ENCODE measurements at places on chromosomes 16 and 17.

GRCh38 chr17:6305613-6306360 is 129.1 kb downstream of the AIPL1 start:
- no peak for DNase-seq

GRCh38 chr17:1484676-1485422 is 7.6 kb downstream of the MYO1C start:
- peak; percentile 56 for DNase-seq

DNA sequence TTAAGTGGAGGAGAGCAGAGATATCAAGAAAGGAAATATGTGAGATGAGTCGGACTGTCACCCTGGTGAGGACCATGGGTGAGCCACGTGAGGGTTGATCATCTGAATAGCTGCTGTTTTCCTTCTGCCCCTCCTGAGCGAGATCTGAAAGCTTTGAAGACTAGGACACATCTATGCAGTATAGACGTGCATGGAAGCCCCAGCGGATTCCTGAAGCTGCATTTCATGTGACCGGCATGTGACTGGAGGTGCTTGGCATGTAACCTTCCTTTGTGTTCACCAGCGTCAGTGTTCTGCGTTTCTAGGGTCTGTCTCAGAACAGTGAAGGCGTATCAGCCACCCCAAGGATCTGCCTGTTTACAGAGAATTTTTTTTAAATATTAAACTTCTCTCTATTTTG is 75.1 kb downstream of the MSI2 start:
- no peak for DNase-seq

- no peak for DNase-seq
Observed at GRCh38 chr17:15346066-15346595, 4.7 kb upstream of the TEKT3 start.

DNA sequence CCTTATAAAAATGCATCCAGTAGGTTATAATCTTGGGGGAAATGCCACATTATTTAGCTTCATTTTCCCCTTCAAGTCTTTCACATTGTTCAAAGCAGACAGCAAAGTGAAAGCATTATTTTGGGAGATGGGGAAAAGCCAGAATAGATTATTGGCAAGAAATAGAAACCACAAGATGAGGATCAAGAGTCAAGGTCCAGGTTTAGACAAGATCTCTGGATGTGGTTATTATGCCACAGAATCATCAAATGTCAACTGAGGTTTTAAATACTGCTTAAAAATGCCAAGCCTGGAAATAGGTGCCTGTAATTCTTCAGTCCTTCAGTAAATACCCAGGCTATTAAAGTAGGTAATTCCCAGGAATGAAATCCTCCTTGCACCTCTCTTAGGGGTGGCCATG is 65.1 kb upstream of the ALOX12 start:
- DNase-seq, result no peak

GRCh38 chr17:75034236-75034908 is 12.4 kb downstream of the ATP5PD start:
- peak; percentile 96 for DNase-seq

- DNase-seq, result no peak
Observed at GRCh38 chr16:86459266-86459665, 51.1 kb upstream of the FOXF1 start.

- DNase-seq, result no peak
Observed at GRCh38 chr16:65572156-65572555, 450.3 kb upstream of the CDH11 start.

DNA sequence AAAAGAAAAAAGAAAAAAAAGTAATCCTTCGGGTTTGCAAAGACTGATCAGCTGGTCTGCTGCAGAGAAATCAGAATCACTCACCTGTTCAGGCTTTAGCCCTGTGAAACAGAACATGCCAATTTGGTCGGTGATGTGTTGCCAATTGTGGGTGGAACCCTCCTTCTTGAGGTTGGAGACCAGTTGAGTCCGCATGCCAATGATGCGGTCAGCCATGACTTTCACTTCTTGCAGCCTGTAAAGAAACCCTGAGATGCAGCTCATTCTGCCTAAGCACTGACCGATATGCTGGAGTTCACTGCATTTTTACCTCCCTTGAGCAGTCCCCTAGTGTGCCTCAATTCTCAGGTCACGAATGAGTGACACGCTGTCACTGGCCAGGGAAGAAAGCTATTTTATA is 24.8 kb upstream of the SLC38A7 start:
- no peak for DNase-seq

GRCh38 chr16:17465460-17465859 is 5.3 kb downstream of the XYLT1 start:
- DNase-seq, result no peak

GRCh38 chr16:27826081-27826892 is 237.2 kb downstream of the GSG1L start:
- DNase-seq, result no peak

GRCh38 chr17:30376621-30377452 is 1.9 kb upstream of the CPD start:
- peak; percentile 82 for DNase-seq

- no peak for DNase-seq
Observed at GRCh38 chr17:10156948-10157607, 41.3 kb downstream of the GAS7 start.

DNA sequence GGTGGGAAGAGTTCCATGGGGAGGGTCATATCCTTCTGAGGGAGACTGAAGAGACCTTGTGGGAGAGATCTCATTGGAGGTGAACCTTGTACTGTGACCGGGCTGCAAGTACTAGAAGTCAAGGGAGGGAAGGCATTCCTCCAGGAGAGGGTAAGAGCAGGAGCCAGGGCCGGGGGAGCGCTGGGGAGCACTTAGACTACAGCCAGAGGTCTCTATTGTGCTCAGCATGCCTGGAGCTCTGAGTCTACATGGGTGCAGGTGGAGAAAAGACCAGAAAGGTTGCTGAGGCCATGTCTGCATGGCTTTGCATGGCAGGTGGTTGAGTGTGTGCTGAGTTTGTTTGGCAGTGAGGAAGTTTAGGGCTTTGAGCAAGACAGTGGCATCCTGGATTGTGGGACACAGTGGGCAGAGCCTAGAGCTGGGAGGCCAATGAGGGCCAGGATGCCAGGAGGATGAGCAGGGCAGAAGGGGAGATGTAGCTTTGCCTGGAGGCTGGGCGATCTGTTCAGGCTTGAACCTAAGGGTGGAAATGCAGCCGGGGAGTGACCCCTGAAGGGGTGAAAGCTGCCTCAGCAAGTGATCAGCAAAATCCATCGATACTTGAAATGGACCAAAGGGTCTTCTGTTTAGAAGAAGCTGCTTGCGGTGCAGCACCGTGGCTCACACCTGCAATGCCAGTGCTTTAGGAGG is 317.4 kb upstream of the TNRC6C start:
- DNase-seq, result no peak

DNA sequence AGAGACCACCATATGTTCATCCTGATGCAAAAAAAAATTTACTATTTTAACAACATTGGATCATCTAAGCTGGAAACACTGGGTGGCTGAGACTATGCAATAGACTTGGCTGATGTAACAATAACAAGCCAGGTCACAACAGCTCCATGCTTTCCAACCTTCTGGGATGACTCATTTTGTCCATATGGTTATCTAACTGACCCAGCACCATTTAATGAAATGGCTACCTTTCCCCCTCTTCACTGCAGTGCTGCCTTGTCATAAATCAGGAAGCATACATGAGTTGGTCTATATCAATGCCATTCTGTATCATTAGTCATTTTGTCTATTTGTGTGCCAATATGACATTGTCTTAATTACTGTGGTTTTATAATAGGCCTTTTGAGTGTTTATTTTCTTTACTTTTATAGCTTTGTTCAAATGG is 217.6 kb upstream of the KCNJ16 start:
- no peak for DNase-seq

- DNase-seq, result no peak
Observed at GRCh38 chr16:2778630-2778958, 1.5 kb upstream of the ELOB start.

DNA sequence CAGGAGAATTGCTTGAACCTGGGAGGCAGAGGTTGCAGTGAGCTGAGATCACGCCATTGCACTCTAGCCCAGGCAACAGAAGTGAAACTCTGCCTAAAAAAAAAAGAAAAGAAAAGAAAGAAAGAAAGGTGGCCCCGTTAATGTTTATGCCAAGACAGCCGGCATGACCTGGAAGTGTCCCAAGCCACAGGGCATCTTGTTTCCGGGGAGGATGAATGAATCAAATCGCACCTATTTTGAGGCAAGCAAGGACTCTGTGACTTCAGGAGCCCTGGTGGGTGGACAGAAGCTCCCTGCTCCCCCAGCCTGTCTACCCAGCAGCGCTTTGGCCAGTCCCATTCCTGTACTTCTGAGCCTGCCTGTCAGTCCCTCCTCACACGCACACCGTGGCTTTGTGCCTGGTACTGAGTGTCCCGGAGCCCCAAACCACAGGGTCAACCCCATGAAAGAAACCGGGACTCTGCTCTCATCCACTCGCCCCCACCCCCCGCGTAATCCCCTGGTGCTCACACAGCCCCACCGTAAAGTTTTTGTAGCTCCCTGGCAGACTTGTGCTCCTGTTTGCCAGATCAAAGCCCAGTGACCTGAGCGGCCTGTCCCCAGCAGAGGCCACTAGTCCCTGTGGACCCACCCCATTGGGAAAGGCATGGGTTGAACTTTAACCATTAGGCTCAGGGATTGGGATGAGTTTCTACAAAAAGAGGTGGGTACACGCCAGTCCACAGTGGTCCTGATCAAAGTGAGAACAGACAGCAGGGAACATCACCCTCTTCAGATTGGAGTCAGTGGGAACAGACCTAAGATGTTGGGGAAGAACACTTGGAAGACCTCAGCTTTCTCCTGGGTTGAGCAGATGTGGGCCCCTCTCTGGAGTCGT is 19.3 kb downstream of the CD2BP2 start:
- DNase-seq, result peak; percentile 55

DNA sequence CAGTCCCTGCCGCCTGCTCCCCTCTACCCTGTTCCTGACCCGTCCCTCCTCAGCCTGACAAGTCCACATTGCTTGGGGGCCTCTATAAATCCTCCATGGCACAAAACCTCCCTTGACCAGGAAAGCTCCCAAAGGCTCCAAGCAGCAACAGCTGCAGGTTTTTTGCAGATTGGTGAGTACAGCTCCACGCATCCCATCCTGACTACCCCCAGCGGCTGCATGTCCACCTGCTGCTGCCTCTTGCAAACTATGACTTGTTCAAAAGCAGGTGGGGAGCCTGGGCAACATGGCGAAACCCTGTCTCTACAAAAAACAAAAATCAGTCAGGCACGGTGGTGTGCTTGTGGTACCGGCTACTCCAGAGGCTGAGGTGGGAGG is 122.8 kb downstream of the ANKRD11 start:
- no peak for DNase-seq

GRCh38 chr17:10271106-10271562 is 72.7 kb upstream of the GAS7 start:
- no peak for DNase-seq

GRCh38 chr16:75761108-75761507 is 34.8 kb upstream of the CPHXL start:
- peak; percentile 10 for DNase-seq

GRCh38 chr16:1322407-1322806 is 11.0 kb upstream of the BAIAP3 start:
- no peak for DNase-seq

GRCh38 chr16:28280881-28281836 is 11.2 kb upstream of the SBK1 start:
- peak; percentile 28 for DNase-seq

GRCh38 chr17:69620363-69620762 is 205.9 kb downstream of the MAP2K6 start:
- no peak for DNase-seq
